ENCODE measurements at places on chromosomes 7 and 10.
A peak's percentile ranks its signal among the peaks of the same experiment; 100 is the strongest.

DNA sequence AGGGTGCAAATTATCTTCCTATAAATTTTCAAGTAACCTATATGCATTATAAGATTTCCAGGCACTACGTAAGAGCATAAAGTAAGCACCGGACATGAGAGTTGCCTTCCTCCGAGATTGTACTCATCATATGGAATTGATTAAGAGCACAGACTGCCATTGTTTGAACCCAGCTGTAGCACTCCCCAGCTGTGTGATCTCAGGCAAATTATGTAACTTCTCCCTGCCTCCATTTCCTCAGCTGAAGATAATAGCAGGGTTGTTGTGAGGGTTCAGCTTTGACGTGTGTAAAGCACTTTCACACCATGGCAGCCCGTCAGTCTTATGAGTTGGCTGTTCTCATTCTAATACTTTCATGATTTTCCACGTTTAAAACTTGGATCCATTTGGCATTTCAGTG, 122.6 kb downstream of the ITIH5 start:
- DNase-seq, result no peak

- no peak for DNase-seq
Measured at GRCh38 chr10:49394933-49395740, 752 bp downstream of the DRGX start.

DNA sequence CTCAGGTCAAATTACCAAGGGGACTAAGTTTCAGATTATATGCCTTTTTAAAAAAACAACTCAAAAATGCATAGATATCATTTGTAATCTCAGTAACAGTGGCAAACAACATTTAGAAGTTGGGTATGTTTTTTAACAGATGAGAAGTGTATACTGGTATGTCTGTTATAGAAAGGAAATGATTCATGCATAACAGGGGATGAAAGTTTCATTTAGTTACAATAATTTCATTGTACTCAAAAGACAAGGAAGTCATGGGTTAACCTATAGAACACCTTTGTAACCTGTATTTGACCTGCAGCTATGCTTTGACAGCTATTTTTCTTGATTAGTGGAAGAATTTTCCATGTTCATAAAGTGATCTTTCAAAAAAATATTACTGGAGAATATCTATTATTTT, 35.4 kb upstream of the FAM133B start:
- DNase-seq, result no peak

- peak; percentile 27 for DNase-seq
Measured at GRCh38 chr7:138900035-138900828, 81.0 kb downstream of the KIAA1549 start.

DNA sequence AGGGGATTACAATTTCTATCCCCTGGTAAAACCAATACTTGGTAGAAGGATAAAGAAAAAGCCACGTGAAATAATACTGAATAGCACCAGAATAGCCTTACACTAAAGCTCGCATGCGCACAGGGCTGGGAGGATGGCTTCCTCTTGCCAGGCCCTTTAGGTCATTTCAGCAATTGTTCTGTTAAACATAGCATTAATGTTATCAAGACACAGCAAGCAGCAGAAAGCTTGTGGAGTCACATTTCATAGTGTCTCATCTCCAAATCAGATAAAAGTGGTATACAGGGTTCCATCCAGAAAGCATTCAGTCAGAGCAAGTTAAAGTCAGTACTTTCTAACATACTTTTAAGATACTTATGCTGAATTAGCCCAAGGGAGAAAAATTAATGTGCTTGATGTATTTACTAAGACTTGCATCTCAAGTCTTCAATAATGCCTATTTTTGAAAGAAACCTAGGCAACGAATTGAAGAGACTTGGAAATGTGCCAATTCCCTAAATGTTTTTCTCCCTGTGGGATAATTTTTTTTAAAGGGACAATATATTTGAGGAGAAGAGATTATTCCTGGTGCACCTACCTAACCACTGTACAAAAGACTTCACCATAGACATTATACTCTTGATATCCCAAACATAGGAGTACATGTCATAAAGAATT, 14.3 kb upstream of the NPM3 start:
- DNase-seq, result no peak

DNA sequence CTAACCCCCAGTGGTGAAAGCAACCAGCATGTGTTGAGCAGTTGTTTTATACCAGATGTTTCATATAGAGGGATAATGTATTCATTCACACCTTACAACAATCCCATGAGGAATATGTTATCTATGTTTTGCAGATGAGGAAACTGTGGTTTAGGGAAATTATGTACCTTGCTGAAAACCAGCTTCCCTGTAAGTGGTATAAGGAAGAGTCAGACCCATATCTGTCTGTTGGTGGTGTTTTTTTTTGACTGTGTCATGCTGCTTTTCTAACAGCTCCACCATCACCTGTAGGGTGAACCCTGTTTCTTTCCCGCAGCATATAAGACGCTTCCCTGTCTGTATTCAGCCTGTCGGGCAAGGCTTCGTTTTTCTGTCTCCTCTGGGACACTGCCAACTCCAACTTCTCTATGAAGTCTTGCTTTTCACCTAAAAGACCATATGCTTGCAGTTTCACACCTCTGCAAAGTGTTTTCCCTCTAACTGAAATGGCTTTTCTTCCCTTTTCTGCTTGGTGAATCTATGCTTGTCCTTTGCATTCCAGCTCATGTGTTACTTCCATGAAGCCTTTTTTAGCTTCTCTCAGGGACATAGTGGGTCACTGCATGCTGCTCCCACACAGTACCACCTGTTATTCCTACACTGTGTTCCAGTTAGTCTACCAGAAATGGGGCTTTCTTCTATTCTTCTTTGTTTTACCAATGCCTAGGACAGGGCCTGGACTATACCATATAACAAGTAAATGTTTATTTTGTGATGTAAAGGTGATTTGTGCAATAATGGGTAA, 92.8 kb downstream of the ST7 start:
- DNase-seq, result no peak

DNA sequence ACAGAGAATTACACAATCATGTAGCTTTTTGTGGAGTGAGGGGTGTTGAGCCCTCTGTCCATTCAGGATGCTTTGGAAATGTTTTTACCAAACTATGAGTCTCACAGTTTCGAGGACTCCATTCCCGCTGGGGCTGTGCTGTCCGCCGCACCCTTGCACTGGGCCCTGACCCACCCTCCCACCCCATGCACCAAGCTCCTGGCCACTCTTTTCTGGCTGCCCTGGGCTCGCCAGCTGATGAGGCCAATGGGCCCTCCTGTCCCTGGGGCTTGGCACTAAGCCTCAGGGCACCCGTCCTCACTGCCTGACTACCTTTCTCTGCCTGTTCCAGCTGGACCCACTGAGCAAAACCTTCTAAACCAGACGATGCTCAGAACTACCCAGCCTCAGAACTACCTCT, 332.1 kb downstream of the PTPRN2 start:
- no peak for DNase-seq

Measured in H4 (cell line).